Fibroblast of lung (primary cell): ENCODE measurements at places on chromosomes 6 and 20.

DNA sequence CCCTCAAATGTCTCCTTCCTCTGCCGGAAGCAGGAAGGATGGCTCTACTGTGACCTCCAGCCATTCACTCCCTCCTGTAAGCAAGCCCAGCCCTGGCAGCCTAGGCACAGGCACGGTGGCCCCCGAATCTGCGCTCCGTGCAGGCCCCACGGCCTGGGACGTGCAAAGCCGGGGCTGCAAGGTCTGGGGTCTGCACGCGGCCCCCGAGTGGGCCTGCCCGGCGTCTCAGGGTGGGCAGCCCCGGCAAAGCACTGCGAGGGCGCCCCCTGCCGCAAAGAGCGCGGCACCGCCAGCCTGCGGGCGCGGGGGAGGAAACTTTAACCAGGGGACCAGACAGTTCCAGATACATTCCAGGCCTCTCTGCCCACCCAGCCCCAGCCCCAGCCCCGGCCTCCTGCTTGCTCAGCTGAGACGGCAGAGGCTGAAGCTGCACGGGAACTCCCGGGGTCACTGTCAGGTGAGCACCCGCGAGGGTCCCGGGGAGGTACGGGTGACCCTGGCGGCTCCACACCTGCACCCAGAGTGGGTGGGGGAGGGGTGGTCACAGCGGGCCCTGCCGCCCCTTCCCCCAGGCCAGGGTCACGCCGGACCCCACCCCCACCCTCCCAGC lies 98.8 kb downstream of the ASXL1 start:
- DNase-seq = peak; percentile 42

GRCh38 chr6:37190159-37190535 lies 20.2 kb downstream of the PIM1 start:
- no peak for DNase-seq

GRCh38 chr6:134316733-134317431 lies 1.0 kb downstream of the SGK1 start:
- no peak for DNase-seq

- no peak for DNase-seq
These were observed 5.3 kb upstream of the FOXC1 start for GRCh38 chr6:1604158-1605003.

GRCh38 chr6:163249651-163250101 lies 164.8 kb upstream of the QKI start:
- DNase-seq = no peak
